ENCODE measurements at places on chromosomes 2 and 18.

DNA sequence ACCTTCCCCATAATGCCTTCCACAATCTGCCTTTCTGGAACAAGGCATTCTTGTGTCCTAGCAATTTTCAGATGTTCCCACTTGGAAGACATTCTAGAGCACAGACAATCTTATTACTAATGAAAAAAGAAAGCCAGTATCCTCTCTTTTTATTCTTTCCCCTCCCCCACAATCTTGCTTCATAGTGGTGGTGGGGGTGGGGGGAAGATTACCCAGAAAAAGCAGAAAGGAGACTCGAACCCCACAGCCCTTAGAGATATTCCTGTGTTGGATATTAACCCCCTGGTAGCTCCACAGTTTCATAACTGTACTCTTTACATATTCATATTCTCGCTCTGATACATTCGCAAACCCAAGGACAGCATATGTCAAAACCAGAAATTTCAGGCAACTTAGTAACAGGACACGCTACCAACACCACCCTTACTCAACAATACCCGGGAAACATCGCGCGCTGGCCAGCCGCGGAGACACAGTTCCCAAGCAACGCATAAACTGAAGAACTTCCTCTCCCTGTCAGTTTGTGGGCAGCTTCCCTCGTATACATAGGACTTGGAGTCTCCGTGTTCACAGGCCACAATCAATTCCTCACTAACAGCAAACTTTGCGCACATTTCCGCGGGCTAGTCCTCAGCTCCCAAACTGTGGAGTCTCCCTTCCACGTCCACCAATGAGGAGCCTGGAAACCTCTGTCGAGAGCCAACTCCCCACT, 793 bp downstream of the NR4A2 start:
- no peak for DNase-seq

DNA sequence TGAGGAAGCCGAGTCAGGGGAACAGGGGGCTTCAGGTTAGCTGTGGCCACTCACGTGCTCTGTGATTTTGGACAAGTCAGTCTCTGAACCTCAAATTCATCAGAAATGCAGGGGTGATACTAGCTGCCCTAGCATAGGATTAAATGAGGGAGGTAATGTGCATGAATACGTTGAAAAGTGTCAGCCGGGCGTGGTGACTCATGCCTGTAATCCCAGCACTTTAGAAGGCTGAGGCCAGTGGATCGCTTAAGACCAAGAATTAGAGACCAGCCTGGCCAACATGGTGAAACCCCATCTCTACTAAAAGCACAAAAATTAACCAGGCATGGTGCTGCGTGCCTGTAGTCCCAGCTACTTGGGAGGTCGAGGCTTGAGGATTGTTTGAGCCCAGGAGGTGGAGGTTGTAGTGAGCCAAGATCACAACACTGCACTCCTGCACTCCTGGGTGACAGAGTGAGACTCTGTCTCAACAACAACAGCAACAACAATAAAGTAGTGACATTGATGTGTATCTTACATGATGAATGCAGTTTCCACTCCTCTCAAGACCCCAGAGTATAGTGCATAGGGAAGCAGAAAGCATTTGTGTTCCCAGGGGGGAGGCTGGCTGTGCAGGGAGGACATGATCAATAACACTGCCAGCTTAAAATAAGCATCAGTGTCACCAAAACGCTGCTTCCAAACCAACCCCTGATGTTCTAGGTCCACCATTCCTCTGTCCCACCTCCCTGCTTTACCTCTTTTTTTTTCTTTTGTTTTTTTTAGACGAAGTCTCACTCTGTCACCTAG, 68.8 kb downstream of the HNRNPLL start:
- no peak for DNase-seq

- DNase-seq, result no peak
Measured at GRCh38 chr2:17540813-17541530, 476 bp downstream of the VSNL1 start.

- no peak for DNase-seq
Measured at GRCh38 chr2:149767516-149767974, 180.0 kb upstream of the MMADHC start.

DNA sequence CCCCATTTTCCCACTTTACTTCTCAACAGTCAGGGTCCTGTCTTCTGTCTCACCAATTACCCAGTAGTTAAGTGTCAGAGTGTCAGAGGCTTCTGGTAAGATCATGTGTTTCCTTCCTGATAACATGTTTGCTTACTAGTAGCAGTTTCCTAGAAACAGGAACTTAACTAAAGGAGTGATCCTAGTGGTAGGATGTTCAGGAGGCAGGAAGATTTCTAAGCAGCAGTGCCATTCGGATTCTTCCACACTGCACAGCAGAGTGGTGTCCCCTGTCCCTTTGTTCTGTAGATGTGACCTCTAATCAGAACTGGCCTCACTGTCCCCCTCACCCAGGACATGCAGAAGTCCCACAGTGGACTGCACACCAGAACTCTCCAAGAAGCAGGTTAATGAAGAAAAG, 221.8 kb upstream of the OSR1 start:
- no peak for DNase-seq

DNA sequence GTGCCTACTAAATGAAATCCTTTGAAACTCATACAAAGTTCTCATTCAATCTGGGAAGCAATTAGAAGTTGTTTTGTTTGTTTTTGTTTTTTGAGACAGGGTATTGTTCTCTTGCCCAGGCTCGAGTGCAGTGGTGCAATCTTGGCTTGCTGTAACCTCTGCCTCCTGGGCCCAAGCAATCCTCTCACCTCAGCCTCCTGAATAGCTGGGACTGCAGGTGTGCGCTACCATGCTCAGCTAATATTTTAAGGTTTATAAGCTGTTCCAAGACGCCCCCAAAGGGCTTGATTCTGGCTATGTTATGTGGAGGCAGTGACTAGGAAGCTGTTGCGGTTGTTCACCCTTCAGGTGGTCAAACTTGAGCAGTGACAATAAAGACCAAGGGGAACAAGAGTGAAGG, 48.5 kb downstream of the NAB1 start:
- DNase-seq, result no peak

- no peak for DNase-seq
Measured at GRCh38 chr2:23513872-23514793, 129.2 kb downstream of the KLHL29 start.

GRCh38 chr2:103808814-103809213, 1045.1 kb upstream of the POU3F3 start:
- no peak for DNase-seq

DNA sequence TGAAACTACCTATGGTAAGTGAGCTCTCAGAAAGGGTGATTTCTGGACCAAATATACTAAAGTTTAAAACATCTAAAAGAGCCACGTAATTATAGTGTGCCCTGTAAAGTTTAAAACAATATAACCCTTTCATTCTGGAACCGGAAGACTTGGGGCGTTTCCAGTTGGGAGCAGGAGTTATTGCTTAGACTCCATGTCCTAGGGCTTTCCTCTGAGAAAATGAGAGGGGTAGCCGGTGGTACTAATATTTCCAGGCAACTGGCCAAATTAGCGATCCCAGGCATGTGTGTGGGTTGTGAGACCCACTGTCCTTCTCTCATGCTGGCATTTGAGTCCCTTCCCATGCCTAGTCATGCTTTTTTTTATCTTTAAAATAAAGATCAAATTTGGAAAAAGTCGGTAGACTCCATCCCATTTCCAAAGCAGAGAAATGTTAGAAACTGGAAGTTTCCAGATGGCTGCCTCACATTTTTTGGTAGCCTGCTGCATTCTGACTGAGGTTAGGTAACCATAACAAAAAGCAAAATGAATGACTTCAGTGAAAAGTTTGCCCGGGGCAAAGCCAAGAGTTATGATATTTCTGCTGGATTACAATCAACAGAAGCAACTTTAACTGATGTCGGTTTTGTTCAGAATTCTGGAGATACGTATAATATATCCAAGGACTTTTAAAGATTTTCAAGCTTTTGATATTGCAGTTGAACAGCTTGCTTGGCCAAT, 227.4 kb downstream of the SS18 start:
- DNase-seq, result no peak

- no peak for DNase-seq
Measured at GRCh38 chr2:12369566-12369965, 347.2 kb upstream of the TRIB2 start.

DNA sequence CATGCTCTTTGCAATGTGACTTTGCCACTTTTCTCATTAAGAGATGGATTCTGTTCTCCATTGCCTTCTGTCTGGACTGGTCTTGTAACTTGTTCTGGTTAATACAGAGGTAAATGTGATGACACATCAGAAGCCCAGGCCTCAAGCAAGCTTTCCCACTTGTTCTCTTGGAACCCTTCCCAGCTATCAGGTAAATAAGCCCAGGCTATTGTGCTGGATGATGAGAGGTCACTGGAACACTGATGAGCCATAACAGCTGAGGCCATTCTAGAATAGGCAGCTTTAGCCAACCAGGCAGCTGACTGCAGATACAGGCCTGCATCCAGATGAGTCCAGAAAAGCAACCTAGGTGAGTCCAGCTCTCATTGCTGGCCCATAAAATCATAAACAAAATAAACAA, 1007.0 kb upstream of the ACVR2A start:
- no peak for DNase-seq

GRCh38 chr2:110881908-110882307, 149.5 kb downstream of the ACOXL start:
- no peak for DNase-seq

- peak; percentile 43 for DNase-seq
Measured at GRCh38 chr2:234164493-234165413, 114.3 kb downstream of the SPP2 start.

- no peak for DNase-seq
Measured at GRCh38 chr2:10820562-10820961, 8.0 kb upstream of the PDIA6 start.

GRCh38 chr2:126994340-126994777, 95.7 kb downstream of the TEX51 start:
- DNase-seq, result no peak

DNA sequence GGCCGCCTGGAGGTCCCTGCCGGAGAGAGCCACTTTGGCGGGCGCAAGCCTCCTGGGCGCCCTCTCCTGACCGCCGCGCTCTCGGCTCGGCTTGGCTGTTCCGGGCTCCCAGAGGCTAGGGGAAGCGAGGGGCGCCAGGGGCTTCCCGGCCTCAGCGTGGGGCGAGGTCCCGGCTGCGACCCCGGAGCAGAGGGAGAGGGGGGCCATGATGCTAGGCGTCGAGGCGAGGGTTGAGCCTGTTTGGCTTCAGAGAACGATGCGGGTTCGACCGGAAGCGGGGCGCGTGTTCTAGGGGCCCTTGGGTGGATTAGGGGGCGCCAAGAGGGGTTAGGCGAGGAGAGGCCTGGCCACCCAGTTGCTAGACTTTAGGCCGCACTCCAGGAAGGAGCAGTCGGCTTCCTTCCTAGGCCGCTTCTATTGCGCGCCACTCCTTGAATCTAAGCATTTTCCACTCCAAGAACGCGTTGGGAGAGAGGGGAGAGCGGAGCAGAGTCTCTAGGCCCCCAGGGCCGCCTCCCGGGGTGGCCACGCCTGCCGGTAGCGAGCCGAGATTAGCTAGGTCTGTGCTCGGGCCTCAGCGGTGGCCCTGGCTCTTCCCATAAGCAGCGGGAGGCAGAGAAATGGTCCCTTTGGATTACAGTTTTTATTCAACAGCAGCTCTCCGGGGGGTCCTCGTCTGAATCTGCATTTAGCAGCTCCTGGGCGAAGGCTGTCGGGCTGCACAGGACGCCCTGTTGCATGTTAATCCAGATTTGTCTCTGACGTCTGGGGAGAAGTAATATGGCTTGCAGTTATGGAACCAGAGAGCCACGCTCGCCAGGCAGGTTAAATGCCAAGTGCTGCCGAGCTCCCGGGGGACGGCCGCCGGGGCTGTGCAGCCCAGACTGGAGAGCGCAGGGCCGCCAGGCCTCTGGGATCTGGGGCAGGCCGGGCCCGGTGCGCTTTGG, 11.3 kb downstream of the MEIS1 start:
- no peak for DNase-seq

DNA sequence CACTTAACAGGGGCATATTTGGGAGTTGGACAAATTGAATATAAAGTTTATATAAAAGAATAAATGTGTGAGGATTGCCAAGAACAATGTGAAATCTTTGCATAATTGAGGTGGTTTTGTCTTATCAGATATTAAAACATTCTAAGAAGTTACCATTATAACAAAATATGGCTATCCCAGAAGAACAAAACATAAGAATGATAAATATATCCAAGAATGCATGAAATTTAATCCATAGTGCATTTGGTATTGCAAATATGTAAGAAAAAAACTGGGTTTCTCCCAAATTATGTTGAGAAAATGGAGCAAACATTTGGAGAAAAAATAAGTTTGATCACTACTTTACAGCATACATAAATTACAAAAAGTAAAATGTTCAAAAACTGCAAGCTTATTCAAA, 562.4 kb downstream of the RNF144A start:
- no peak for DNase-seq

DNA sequence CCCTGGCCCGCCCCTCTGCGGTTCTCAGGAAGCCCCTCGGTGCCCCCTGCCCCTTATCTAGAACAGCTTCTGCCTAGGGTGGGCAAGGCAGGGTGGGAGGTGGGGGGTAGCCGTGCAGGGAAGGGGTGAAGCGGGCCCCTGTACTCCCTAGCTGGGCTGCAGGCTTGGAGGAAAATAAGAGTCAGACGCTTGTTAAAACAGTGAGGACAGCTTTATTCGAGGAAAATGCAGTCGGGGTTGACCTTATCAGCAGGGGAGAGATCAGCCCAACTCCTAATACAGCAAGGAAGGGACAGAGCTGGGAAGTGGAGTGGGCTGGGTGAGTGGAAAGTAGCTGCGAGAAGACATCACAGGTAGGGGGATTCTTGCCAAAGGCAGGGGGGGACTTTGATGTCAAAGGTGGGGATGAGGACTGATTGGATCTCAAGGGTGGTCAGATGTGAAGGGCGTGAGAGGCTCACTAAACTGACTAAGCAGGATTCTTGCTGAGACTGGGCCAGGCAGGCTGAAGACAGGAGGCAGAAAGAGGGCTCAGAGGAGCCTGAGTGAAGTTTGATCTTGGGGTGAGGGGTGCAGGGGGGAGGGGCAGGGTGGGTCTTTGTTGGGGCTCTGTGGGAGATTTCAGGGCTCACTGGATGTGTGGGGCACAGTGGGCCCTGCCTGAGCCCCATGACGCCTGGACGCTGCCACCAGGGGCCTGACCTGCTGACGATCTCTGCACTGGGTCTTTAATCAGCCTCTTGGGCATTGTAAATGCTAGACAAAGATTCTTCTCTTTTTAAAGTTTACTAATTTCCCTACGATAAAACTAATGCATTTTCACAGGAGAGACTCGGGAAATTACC, 29.9 kb downstream of the HPCAL1 start:
- no peak for DNase-seq

GRCh38 chr2:88927128-88927527, 235.7 kb downstream of the RPIA start:
- no peak for DNase-seq

DNA sequence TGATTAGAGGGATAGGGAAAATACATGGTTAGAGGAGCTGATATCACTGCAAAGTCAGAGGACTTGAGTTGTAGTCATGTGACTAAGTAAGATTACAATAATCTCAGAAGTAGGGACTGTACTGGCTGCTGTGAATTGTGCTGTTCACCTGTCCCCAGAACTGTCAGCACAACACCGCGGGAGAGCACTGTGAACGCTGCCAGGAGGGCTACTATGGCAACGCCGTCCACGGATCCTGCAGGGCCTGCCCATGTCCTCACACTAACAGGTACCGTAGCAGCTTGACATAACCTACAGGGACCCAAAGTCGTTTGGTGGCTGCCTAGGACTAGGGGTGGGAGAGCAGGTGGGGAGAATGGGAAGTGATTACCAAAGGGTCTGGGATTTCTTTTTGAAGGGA, 132.8 kb upstream of the TTC39C start:
- no peak for DNase-seq

Measured in activated CD4-positive, alpha-beta T cell treated with anti-CD3 and anti-CD28 coated beads for 4 hours (primary cell).